GF-D8 (cell line): ENCODE measurements at places on chromosomes 3 and 15.
A peak's percentile ranks its signal among the peaks of the same experiment; 100 is the strongest.

GRCh38 chr3:131555456-131555855, 52.7 kb upstream of the MRPL3 start:
- DNase-seq: no peak

DNA sequence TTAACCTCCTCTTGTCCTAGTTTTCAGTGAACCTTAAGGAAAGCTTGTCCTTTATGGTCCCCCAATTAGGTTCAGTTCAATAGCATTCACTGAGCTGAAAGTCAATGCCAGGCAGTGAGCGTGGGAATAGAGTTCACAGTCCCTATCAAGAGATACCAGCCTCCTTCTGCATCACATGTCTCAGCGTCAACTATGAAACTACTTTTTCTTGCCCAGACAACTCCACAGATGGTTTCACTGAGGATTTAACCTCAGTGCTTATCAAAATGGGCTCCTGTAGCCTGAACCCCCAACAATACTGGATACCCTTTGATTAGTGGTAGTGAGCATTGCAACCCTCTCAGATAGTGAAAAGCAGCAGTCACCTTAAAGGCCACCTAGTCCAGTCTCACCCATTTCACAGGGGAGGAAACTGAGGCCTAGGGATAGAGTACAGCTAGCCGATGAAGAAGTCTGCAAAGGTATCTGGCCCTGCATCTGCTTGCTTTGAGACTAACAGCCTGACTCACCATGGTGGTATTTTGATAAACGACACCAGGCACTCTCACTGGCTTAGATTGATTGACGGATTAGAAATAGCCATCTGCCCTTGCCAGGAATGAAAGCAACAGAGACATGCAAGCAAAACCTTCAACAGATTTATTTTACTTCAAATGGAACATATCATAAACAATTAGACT, 1.6 kb upstream of the UBA3 start:
- no peak for DNase-seq

DNA sequence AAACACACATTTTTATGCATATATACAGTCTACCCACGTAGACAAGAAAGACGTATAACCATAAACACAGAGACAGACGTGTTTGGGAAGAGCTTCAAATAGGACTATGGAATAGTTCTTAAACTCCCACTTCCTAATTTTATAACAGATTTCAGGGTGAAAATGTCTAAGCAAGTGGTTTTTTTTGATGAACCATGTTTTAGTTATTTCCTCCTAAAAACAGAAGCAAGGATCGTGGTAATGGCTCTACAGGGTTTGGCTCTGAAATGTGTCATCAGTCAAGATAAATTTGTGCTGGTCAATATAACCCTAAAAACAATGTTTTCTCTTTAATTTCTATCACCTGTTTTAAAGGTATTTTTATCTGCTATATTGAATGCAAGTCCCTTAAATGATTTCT, 58.2 kb downstream of the FMN1 start:
- no peak for DNase-seq

DNA sequence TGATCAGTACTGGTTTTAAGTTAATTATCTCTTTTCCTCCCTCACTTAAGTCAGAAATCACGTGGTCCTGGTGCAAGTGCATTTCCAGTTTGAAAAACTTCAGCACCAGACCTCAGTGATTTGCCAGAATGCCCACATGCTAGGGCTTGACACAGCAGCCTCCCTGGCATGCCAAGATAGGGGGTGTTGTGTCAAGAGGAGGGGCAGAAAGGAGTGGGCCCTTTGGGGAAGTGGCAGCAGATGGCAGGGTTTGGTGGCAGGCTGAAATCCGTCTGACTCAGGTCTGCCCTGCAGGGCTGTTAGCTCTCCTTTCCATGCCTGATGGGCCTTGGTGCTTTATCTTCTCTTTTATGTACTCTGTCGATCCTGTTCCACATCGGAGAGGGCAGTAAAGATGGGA, 23.4 kb downstream of the PXK start:
- DNase-seq: peak; percentile 80

DNA sequence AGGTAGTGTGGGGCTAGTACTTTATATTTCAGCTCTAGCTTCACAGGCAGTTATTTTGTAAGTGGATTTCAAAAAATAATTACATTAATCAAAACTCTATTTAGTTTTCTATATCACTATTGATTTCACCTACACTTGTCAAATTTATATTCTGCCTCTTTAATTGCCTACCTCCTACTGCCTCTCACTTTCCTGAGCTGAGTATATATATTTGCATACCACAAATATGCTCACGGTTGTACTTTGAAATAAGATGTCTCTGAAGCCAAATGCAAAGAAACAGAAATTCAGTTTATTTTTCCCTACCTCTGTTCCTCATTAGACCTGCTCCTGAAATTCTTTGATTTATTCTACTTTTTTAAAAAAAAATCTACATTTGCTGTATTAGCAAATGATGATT, 309.3 kb upstream of the TGFBR2 start:
- no peak for DNase-seq

- DNase-seq: no peak
Observed at GRCh38 chr3:111919370-111920065, 59.3 kb upstream of the ABHD10 start.

DNA sequence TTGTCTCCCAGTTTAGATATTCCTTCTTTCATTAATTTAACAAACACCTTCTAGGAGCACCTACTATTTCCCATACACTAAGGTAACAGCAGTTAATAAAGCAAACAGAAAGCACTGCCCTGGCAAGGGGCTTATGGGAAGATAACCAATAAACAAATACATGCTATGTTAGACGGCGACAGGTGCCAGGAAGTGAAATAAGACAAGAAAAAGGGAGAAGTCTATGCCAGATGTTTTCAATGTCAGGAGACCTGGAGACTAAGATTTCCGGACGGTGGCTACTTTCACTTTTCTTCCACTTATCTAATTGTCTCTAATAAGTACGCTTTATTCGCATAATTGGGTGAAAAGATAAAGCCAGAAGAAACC, 32.5 kb upstream of the ZNF445 start:
- DNase-seq: peak; percentile 17
